IPS-NIHi11 (cell line): ENCODE measurements at places on chromosomes 12 and 14.

DNA sequence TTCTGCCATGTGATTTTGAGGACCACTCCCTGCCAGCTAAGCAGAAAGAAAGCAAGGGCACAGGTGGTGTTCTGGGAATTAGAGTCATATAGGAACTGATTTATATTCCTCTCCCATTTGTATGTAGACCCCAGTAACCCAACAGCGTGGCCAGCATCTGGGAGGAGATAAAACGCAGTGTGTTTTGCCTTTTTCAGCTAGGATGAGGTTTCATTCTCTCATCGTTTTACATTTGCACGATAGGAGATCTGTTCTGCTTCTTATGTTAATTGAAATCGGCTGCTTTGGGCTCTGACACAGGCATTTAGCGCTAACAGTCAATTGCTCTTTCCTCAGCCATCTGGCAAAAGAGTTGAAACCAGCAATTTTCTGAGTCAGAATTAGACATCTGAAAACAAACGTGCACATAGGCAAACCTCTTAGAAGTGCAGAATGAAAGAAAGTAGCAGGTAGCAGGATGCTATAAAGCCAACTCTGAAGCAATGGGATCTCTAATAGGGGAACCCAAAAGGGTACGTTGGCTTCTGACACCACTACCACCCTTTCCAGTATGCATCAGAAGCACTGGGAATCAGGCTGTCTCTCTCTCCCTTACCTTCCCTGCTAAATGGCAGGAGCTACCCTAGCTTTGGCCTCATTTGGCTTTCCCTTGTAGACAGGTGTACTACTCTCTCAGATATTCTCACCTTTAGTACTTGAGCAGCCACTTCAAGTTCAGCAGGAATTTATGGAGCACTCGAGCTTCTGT, 219.1 kb downstream of the PHLDA1 start:
- DNase-seq, result peak; percentile 22

GRCh38 chr12:116366456-116366776, 88.9 kb upstream of the MED13L start:
- no peak for DNase-seq

DNA sequence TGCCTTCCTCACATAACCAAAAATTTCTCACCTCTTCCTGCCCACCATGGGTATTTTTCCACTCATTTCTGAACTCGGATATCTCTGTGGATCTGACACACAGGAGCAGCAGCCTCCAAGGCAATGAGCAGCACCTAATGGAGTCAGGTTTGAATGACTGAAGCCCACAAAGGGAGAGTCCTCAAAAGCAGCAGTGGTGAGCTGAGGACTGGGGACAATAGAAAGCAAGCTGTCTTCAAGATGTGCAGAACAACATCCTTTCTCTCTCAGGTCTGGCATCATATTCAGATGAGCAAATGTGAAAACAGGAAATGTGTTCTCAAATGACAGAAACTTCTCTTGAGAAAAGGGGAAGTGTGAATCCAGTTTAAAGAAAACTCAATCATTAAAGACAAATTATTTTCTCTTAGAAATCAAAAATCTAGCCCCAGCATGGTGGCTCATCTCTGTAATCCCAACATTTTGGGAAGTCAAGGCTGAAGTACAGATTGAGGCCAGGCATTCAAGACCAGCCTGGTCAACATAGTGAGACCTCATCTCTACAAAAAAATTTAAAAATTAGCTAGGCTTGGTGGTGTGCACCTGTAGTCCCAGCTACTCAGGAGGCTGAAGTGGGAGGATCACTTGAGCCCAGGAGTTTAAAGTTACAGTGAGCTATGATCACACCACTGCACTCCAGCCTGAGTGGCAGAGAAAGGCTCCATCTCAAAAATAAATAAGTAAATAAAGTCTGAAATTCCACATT, 54.2 kb downstream of the C12orf42 start:
- peak; percentile 12 for DNase-seq

DNA sequence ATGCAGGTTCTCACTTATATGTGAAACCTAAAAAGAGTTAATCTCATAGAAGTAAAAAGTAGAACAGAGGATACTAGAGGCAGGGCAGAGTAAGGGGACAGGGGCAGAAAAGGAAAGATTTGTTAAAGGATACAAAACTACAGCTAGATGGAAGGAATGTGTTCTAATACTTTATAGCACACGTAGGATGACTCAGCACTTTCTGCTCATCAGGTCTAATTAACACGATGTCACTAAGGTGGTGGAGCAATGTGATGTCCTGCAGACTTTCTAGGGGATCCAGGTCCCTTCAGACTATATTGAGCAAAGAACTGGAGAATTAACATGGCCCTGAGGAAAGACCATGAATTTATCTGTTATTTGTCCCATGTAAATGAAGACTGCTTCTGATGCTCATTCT, 80.8 kb upstream of the CMKLR1 start:
- DNase-seq, result no peak

DNA sequence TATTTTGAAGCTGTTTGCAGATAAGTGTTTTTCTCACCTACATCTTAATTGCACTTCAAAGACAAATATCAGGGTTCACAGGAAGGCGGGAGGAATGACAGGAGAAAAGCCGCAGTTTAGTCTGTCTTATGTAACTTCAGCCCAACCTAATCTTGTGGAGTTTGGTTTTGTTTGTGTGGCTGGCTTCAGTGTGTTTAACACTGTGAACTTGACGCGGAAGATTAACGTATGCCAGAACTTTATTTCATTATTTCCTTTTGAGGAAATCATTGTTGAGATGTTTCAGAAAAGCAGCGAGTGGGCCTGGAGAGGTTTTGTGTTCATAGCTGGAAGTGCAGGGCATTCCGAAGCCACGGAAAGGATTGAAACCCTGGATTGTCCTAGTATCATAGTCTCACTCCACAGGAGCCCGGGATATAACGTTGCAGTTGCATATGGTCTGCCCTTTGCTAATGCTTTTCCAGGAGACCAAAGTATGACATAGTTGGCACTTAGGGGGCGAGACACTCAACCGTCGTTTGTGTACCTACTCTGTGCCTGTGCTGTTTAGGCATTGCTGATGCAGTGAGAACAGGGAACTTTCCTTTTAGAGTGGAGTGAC, 2.0 kb downstream of the PELI2 start:
- no peak for DNase-seq

DNA sequence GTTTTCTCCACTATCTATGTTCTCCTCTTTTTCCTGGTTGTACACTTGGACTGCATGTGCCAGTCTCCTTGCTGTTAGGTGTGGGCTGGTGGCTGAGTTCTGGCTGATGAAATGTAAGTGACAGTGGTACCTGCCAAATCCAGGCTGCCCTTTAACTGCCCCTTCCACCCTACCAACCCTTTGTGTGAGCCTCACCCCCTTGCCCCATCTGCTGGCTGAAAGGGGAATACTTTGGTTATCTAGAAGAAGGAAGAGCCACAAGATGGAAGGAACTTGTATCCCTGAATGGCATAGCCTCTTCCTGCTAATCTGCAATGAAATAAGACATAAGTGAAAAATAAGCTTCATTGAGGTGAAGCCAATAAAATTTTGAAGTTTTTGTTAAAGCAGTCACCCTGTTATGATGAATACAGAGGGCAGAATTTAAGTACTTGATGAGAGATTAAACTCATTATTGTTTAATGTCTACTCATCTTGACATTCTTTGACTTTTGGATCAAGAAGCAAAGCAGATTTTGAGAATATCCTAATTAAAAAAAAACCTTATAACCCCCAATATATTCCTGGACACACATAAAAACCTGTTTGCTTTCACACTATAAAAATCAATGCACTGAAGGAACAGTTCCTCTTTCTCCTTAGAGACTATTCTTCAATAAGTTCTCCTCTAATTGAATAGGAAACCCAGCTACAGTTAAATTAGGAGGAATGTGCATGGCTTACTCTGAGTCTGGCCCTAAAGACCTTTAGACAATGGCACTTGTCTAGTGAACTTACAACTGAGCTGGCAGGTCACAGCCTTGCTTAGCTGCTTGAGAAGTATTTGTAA, 262.6 kb upstream of the BTG1 start:
- DNase-seq, result peak; percentile 34

GRCh38 chr14:61699027-61699426, 3.7 kb downstream of the HIF1A start:
- DNase-seq, result no peak

DNA sequence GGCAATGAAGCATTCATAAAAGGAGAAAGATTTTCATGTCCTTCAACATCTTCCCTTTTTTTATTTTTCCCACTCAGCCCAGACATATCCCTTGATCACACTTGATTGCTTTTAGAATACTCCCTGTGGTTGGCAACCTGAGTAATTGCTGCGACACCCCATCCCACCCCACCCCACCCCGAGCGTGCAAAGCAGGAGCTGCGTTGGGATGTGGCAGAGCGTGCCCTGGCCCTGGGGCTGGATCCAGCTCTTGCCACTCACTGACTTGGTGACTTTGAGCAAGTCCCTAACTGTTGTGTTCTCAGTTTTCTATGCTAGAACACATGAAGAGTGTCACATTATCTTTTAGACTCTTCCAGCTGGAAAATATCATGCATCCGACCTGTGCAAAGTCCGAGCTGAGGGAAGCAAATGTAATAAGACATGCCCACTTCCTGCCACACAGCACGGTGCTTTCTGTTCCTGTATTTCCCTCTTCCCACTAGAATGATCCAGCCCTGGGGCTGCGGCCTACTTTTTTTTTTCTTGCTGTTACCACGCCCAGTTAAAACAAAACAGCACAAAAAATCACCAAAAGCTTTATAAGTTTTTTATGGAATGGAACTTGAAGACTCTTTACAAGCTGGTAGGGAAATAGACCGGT, 4.0 kb downstream of the ASCL4 start:
- no peak for DNase-seq

DNA sequence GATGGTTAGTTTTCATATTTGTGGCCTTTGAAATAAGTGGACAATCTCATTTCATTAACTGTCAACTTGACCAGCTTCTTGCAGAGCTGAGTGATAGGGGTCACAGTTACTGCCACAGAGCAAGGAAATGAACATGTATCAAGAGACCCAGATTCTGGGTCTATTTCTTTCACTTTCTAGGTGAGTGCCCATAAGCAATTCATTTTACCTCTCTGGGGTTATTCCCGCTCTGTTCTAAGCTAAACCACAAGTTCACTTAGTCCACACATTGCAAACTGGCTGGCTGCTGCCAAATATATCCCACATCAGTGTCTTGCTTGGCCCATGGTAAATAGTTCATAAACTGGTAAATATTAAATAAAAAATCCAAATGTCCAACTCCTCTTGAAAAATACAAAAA, 29.9 kb downstream of the GPHB5 start:
- no peak for DNase-seq

- DNase-seq, result no peak
Measured at GRCh38 chr14:68824207-68824516, 31.3 kb upstream of the ZFP36L1 start.

- DNase-seq, result no peak
Measured at GRCh38 chr14:94472842-94473241, 3.2 kb downstream of the SERPINA9 start.

DNA sequence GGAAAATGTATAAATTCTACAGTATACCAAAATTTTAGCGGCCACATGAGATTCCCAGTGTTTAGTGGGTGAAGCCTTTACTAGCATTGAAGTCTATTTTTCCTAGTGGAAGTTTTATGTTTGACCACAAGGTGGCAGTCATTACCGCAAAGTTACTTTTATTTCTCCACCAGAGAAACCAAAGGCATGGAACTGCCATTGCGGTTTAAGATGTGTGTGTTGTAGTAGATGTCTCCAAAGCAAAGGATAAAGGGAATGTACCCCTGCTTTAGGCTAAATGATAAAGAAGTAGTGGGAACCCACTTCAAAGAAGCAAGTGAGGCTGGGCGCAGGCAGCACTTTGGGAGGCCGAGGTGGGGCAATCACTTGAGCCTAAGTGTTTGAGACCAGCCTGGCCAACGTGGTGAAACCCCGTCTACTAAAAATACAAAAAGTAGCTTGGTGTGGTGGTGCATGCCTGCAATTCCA, 140.5 kb downstream of the PRKCH start:
- DNase-seq, result peak; percentile 87

DNA sequence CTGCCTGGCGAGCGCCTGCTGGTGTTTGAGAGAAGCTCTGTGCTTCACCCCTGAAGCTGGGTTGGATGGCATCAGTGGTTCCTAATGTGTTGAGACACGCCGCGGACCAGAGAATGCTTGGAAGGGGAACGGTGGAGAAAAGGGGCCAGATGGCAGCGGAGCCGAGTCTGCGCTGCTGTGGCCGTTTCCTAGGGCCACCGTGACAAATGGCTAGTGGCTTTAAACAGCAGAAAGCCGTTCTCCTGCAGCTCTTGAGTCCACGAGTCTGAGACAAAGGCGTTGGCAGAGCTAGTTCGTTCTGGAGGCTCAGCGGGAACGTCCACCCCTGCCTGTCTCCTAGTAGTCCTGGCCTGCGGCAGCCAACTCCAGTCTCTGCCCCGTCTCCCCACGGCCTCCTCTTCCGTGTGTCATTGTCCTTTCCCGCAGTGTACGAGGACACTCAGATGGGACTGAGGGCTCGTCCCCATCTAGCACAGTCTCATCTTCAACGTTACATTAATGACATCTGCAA, 103.6 kb downstream of the ADGRD1 start:
- no peak for DNase-seq

GRCh38 chr12:102321305-102322082, 123.9 kb upstream of the PMCH start:
- no peak for DNase-seq

GRCh38 chr14:96762650-96763049, 34.5 kb upstream of the VRK1 start:
- peak; percentile 83 for DNase-seq

GRCh38 chr12:94795520-94795919, 145.2 kb upstream of the TMCC3 start:
- DNase-seq, result peak; percentile 36

DNA sequence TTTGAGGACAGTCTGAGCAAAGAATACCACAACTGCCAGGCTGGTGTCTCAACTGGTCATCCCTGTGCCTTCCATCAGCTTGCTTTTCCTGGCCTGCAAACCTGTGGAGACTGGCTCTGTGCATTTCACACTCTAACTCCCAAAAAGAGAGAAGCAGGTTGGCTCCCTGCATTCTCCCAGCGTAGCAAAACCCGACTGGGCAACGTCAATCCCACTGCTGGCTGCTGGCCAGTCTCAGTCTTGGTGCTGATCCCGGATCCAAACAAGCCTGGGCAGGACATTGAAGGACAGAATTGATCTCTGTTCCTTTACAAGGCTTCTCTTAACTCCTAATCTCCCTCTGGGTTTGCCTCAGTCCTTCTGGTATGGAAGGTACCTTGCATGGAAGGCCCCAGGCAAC, 65.4 kb downstream of the FZD10 start:
- no peak for DNase-seq

DNA sequence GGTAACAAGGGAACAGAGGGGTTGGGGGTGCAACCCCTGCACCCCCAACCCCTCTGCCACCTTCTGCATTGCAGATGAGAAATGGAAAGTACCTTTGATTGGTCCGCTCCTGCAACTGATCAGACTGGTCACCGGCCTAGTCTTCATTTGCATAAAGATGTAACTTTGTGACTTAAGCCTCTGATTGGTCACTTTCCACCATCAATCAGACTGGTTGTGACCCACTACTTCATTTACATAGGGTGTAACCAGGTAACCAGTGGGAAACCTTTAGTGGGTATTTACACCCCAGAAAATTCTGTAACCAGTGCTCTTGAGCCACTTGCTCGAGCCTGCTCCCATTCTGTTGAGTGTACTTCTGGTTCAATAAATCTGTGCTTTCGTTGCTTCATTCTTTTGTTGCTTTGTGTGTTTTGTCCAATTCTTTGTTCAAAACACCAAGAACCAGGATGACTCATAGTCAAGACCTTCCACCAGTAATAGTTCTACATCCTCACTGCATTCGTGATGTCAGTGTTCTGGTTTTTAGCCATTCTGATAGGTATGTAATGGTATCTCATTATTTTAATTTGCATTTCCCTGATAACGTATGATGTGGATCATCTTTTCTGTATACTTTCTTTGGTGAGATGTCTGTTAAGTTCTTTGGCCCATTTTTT, 30.8 kb downstream of the LEMD3 start:
- no peak for DNase-seq

GRCh38 chr14:47543459-47543858, 131.9 kb downstream of the MDGA2 start:
- no peak for DNase-seq
